ENCODE measurements at places on chromosomes 5 and 9.

GRCh38 chr5:92337772-92338234 is 954.7 kb upstream of the ARRDC3 start:
- no peak for DNase-seq

DNA sequence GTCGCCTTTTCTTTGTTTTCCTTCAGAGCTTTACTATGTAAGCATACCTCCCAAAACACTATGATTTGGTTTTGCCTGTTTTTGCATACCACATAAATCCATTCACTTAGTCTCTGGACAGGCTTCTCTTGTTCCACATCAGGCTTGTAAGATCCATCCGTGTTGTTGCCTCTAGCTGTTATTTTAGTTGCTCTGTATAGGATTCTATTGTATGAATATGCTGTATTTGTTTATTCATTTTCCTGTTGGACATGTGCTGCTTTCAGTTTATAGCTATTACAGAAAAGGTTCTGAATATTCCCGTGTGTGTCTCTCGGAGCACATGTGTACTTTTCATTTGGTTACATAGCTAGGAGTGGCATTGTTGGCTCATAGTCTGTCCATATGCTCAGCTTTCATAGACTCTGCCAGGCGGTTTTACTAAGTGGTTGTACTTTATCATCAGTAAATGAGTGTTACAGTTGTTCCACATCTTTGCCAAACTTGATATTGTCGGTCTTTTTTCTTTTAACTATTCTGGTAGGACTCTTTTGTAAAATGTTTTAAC is 41.8 kb downstream of the NUP214 start:
- DNase-seq, result no peak

DNA sequence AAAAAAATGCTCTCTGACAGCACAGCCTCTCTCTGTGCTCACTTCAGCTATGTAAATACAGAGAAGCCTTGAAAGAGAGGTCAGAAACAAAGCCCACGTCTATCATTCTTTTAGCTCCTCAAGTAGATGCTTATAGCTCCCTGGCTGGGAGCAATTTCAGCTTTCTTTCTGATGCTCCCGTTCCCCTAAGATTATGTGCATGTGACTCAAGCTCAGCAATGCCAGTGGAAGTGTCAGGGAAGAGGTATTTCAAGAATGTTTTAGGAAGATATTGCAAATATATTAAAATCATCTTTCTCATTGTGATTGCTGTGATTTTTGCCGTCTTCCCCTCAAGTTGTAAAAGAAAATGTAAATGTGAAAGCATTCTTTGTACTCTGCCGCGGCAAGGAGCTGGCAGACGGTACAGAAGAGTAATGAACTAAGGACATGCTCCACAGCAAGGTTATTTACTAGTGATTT is 1353.7 kb upstream of the ACO1 start:
- no peak for DNase-seq

- DNase-seq, result no peak
These were observed 951.1 kb upstream of the NUDT12 start for GRCh38 chr5:104513640-104514072.

GRCh38 chr9:113564498-113565237 is 101.1 kb downstream of the RGS3 start:
- DNase-seq, result no peak

GRCh38 chr5:96821260-96821916 is 13.6 kb upstream of the ERAP1 start:
- no peak for DNase-seq

DNA sequence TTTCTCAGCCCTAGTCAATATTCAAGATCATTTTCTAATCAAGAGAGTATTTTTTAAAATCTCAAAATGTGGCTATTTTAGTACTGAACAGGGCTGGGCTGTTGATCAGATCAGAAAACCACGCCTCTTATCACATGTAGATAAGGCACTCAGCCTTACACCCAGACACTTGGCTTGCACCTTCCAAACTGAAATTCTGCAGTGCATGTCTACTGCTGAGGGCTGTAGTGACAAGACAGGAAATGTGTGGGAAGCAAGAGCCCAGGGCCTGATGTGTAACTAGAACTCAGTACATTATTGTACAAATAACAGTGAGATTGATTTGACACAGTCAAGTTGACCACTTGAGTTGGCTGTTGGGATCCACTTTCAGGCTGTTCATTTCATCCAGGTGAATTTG is 48.6 kb downstream of the UBE2QL1 start:
- DNase-seq, result no peak

GRCh38 chr5:136232316-136232715 is 39.4 kb upstream of the SMIM32 start:
- DNase-seq, result no peak

GRCh38 chr5:178530526-178530925 is 59.7 kb downstream of the COL23A1 start:
- no peak for DNase-seq

GRCh38 chr5:93246090-93246855 is 334.7 kb downstream of the NR2F1-AS1 start:
- no peak for DNase-seq

DNA sequence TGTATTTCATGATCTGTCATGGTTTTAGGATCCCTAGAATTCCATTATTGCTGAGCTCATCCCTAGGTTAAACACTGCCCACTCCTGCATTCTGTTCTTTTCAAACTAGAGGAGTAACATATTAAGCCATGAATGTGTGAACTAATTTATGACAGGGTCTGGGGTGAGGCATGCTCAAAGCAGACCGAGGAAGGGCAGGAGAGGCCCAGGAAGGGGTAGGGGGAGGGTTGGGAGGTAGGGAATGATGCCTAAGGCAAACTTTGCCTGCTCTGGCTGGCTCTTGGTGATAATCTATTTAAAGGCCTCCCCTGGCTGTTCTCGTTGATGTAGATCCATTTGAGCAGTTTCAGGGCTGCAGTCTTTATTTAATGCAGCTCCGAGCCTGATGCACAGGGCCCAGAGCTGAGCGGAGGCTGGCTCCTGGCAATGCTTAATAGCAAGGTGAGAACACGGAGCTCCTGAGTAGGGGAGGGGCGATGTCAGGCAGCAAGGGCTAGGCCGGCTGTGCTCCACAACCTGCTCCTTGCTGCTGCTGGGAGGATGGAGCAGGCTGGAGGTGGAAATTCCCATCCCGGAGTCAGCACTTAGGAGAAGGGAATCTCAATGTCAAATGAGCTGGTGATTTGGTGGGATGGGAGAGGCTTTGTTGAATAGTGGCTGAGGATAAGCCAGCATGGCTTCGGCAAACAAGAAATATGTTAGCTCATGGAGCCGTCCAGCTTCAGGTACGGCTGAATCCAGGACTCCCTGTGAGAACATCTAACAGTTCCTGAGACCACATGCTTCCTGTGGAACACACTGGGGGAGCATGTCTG is 73.2 kb upstream of the UNC5A start:
- no peak for DNase-seq

- DNase-seq, result no peak
These were observed 11.7 kb upstream of the DENND1A start for GRCh38 chr9:123941524-123942070.

- DNase-seq, result no peak
These were observed 386.1 kb upstream of the KIF2A start for GRCh38 chr5:61919920-61920319.

GRCh38 chr5:138654281-138654867 is 79.2 kb upstream of the HSPA9 start:
- peak; percentile 24 for DNase-seq

- DNase-seq, result peak; percentile 46
These were observed 5.9 kb upstream of the ERAP2 start for GRCh38 chr5:96870094-96871026.

- DNase-seq, result peak; percentile 9
These were observed 141.5 kb upstream of the NR4A3 start for GRCh38 chr9:99680191-99680590.

- DNase-seq, result no peak
These were observed 11.9 kb upstream of the CLIC3 start for GRCh38 chr9:137008312-137008711.

GRCh38 chr5:121424976-121425375 is 426.7 kb upstream of the FTMT start:
- DNase-seq, result no peak

GRCh38 chr5:137233726-137234125 is 265.4 kb downstream of the SPOCK1 start:
- no peak for DNase-seq

- DNase-seq, result no peak
These were observed 48.6 kb downstream of the RGS3 start for GRCh38 chr9:113511856-113512761.

- DNase-seq, result peak; percentile 51
These were observed 632 bp downstream of the UBAP1 start for GRCh38 chr9:34179213-34180136.
